ENCODE measurements at places on chromosomes 3 and 15.

DNA sequence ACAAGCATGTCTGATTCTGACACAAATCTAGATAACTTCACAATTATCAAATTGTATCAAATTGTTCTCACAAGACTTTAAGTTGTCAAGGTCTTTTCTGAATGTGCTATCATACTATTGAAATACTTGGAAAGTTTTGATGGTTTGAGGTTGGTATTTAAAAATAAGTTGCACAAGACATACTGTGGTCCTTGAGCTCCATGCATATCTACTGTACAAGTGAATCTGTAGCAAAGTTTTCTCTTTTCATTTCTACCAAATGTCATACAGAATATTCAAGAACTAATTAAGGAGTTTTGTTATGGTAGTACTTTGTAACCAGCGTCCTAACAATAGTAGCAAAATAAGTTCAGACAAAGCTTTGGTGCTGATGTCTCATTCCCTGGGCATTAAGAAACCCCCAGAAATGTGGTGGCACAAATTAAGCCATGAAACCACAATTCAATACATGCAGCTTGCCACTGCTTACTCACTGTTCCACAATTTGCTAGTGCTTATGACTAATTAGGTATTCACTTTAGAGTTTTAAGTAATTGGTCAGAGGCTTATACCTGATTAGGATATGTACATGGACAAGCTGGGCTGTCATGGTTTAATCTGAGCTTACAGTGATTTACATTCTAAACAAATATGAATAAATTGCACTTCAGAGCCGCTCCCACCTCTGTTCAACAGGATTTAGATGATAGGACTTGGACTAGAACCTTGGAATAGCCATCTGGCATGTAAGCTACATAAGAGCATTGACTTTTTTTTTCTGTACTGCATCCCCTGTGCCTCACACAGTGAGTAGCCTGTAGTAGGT lies 8.8 kb downstream of the TBC1D23 start:
- DNase-seq = no peak

- DNase-seq = no peak
Observed at GRCh38 chr3:138256022-138256421, 68.9 kb downstream of the ARMC8 start.

GRCh38 chr3:50068134-50068533 lies 20.6 kb upstream of the RBM5 start:
- no peak for DNase-seq

DNA sequence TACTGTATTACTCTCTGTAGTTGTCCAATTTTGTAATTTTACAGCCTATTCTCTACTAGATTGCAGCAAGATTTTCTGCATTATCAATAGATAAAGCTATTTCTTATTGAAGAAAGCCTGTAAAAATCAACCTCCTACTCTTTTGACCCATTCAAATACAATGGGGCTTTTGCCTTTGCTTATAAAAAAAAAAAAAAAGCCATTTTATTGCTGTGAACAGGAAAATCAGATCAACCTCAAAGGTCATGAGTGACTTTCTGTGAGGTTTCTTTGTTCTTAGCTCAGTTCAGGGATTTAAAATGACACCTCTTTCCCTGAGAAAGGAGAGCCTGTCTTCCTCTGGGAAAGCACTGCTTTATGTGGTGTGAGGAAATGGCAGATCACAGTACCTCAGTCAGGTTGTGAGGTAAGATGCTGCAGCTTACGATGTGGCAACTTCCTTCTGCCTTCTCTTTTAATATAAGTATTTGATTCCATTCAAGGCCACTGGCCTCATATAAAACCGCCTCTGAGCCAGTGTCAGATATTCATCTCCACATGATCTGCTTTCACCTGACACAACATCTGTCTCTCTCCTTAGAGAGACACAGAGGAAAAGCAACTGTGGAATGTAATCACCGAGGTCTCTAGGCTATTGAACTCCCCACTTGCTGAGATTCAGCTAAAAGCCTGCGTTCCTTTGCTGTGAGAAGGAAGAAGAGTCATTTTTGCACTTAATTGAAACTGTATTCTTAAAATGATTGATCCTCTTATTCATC lies 161.5 kb upstream of the MB21D2 start:
- DNase-seq = no peak

DNA sequence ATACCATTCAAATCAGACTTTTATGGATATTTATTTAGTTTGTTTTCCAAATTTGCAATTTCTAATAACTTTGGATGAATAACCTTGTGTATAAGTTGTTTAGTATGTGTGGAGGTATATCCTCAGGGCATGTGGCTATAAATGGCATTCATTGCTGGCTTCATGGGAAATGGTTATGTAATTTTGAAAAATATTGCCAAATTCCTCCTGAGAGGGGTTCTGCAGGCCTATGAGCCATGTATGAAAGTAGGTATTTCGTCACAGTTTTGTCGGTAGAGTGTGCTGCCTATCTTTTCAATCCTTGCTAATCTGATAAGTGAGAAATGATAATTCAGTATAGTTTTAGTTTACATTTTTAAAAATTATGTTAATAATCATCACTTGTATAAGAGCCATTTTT lies 256.4 kb upstream of the ZNF385D start:
- DNase-seq = no peak

DNA sequence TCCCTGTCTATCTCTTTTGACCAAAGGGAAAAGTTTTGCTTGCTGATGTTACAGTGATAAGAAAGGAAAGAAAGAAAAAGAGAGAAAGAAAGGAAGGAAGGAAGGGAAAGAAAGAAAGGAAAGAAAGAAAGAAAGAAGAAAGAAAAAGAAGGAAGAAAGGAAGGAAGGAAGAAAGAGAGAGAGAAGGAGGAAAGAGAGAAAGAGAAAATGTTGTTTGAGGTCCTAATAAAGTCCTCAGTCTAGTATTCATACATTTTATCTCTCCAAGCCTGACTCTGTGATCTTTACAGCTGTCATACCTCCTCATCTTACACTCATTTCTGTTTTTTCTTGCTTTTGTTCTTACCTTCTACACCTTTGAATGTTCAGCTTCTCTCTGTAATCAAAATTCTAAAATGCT lies 111.4 kb upstream of the MBNL1 start:
- no peak for DNase-seq

- no peak for DNase-seq
Observed at GRCh38 chr3:106514431-106514830, 645.6 kb upstream of the CBLB start.

GRCh38 chr15:45630917-45631691 lies 3.7 kb upstream of the SQOR start:
- DNase-seq = no peak
